LNCaP clone FGC (cell line): ENCODE measurements at places on chromosomes 12 and 14.

DNA sequence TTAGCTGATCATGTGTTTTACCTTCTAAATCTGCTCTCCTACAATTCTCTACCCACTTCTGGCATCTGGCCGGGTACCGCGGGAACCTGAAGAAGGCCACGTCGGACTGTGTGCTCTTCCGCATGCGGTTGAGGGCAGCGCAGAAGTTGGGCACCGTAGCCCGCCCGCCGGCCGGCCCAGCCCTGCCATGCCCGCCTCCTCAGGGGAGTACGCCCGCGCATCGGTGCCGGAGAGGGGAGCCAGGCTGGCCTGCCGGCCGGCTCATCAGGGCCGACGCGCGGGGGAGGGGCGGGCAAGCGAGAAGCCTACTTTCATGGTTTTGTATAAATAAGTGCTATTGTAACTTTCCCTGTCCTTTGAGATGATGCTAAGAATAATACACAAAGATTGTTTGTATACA is 19.9 kb upstream of the ADAMTS20 start:
- DNase-seq, result no peak

GRCh38 chr12:41983394-41983793 is 161.3 kb downstream of the GXYLT1 start:
- no peak for DNase-seq

GRCh38 chr14:62103464-62103863 is 341.2 kb downstream of the SNAPC1 start:
- DNase-seq, result no peak

- no peak for DNase-seq
Observed at GRCh38 chr14:21055432-21056117, 2.0 kb upstream of the RNASE8 start.

- no peak for DNase-seq
Observed at GRCh38 chr12:48954841-48955501, 2.3 kb downstream of the ARF3 start.
